ENCODE measurements at places on chromosomes 2 and 18.

- DNase-seq = no peak
Measured at GRCh38 chr18:63107931-63108330, 211.6 kb downstream of the BCL2 start.

GRCh38 chr2:143160732-143161707, 31.8 kb downstream of the ARHGAP15 start:
- DNase-seq = no peak

- no peak for DNase-seq
Measured at GRCh38 chr2:200451511-200451910, 58.4 kb downstream of the KCTD18 start.

DNA sequence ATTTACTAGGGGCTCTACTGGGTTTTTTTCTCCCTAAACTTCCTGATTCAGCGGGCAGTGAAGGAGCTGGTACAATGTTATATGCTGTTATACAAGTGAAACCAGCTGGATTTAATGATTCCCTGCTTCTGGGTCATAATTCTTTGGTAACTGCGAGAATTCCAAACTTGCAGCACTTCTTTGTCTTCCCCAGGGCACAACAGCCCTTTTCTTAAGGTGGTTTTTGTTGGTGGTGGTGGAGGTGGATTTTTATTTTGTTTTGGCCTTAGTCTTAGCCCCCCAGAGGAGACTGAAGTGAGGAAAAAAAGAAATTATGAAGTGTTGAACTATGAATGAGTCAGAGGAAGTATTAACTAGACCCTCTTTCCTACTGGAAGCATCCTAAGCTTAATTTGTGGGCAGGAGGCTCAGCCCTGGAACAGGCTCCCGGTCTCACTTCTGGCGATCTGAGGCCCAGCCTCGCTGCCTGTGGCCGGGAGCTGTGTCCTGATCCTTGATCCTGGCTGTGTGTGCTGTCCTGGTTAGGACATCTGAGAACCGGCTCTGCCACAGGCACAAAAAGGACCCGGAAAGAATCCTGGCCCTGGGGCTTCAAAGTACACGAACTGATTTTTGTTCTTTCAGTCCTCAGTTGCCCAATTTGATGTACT, 141.9 kb downstream of the LYPD6B start:
- no peak for DNase-seq

GRCh38 chr2:99420751-99421299, 69.0 kb downstream of the REV1 start:
- no peak for DNase-seq

DNA sequence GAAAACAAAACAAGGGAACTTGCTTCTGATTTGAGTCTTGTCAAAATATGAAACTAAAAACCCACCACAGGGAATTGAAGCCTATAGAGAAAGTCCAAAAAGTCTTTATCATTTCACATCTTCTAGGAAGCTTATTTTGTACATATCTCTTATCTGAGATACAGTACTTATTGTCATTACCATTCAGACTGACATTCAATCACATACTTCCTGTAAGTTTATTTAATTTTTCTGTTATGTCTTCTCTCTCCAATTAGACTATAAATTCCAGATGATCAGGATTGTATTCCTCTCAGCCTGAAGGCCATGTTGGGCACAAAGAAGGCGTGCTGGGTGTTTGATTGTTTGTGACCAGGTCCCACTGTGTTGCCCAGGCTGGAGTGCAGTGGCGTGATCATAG, 59.2 kb downstream of the METTL4 start:
- no peak for DNase-seq

- no peak for DNase-seq
Measured at GRCh38 chr18:51069885-51070284, 39.9 kb downstream of the SMAD4 start.

DNA sequence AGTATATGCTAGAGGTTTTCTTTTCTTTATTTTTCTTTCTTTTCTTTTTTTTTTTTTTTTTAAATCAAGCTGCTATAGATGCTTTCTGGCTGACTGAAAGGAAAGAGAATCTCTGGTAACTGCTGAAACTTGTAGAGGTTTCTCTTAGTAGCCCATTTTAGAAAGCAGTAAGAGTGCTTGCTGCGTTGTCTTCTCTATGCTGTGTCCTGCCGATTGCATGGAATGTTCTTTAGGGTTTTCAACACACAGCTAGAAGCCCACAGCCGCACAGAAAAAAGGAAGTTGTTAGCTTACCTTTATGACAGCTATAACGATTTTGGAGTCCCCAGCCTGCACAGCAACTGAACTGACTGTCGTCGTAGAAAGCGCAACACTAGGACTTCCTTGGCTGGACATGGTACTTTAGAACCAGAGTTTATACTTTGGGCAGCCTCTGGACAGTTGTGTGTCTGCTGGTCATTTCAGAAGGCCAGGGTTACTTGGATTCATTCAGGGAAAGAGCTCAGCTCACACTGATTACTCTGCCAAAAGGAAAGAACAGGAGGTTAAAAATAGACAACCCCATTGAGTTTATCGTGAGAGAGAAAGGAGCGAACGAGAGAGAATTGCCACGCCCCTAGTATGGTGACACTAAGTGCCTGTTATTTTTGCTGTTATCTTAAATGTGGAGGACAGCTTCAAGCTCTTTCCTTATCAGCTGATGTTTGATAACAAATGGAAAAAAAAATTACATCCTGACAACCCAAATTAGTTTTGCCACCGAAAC, at the start of gene CCDC141:
TSS of gene CCDC141 (minus strand) at position 592 of the 766 bp plus-strand sequence. CDS start at position 396, 196 bp downstream.
- DNase-seq = no peak

DNA sequence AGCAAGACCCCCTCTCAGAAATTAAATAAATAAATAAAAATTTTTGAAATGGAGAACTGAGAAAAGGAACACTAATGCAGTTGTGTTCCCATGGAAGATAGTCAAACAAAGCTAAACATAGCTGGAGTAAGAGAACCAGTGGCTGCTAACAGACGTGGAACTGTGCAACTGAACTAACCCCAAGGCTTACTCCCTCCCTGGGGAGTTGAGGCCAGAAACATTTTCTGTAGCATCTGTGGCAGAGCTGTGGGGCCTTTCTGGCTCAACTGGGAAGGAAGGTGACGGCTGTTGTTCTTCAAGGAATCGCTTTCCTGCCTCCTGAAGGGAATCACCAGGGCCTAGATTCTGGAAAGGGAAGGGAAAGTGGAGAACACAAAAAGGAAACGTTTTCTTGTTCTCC, 53.9 kb upstream of the B3GNT2 start:
- DNase-seq = no peak

DNA sequence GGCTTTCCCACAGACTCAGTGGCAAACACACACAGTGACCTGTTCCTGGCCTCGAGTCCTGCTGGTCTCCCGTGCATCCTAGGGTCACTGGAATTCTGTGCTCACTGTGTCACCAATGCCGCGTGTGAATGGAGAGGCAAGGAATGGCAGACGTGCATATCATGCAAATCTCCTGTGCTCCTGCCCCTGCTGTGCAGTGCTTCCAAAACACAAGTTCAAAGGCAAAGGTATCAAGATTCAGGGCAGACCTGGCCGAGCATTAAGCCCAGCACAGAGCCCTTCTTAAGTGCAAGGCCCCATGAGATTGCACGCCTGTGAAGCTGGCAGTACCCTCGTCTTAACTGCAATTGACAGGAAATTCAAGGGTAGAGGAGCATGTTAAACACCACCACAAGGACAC, 129.1 kb downstream of the NDUFA10 start:
- no peak for DNase-seq

- DNase-seq = no peak
Measured at GRCh38 chr2:11179899-11180298, 24.6 kb downstream of the SLC66A3 start.

GRCh38 chr2:211085056-211085680, 528.8 kb downstream of the CPS1 start:
- no peak for DNase-seq

DNA sequence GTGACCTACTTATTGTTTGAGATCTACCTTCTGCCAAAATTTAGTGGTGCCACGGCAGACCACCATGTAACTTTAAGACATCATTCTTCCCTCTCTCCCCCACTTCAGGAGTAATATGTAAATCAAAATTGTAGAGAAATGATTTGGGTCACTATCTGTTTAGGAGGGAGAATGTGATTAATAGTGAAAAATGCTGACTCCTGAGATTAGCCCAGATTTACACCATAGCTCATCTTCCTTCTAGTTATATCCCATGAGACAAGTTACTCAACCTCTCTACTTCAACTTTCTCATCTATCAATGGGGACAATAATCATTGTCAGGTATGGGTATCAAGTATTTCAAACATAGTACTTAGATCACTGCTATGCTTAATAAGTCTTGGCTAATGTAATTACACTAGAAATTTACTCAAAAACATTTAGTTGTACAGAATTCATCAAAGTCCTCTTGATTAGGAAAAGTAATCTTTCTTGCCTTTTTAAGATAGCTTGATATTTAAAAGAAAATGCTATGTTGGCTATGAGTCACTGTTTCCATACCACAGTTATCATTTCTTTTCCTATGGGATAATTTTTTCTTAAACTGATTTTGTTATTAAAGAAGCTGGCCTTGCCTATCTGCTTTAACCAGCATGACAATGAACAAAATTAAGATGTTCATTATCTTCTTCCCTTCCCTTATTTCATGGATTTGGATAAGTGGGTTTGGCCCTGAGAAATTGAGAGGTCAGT, 1038.9 kb upstream of the ZEB2 start:
- no peak for DNase-seq

GRCh38 chr2:152479282-152479681, 144.3 kb downstream of the FMNL2 start:
- no peak for DNase-seq

- DNase-seq = no peak
Measured at GRCh38 chr2:96354492-96354891, 18.9 kb downstream of the NCAPH start.

DNA sequence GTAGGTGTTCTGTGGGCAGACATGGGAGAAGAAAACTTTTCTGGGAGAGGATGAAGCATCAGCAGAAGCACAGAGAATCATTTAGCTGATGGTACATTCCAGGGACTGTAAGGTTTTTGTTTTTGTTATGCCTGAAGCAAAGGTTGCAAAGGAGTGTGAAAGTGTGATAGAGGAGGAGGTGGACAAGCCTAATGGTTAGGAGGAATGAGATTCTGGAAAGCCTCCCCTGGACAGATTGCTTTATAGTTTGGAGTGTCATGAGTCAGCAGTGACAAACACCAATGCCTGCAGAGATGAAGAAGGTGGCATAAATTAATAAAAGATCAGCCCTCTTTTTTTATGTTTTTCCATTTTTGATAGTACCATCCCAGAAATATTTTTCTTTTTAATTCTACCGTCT, 171.6 kb upstream of the BOD1L2 start:
- no peak for DNase-seq

DNA sequence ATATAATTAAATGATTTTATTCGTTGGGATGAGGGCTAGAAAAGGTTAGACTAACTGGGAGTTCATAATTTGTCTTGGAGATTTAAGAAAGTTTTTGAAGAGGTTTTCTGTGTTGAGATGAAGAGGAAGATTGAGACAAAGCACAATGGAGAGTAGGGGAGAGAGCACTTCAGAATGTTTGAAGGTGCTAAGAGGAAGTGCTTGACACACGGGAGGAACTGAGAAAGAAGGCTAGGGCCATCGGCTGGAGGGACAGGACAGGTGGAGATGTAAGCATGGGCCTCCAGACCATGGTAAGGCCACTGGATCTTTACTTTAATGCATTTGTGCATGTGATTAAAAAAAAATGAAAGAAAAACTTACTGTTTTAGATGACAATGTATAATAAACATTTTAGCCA, 31.5 kb downstream of the GREB1L start:
- DNase-seq = no peak

DNA sequence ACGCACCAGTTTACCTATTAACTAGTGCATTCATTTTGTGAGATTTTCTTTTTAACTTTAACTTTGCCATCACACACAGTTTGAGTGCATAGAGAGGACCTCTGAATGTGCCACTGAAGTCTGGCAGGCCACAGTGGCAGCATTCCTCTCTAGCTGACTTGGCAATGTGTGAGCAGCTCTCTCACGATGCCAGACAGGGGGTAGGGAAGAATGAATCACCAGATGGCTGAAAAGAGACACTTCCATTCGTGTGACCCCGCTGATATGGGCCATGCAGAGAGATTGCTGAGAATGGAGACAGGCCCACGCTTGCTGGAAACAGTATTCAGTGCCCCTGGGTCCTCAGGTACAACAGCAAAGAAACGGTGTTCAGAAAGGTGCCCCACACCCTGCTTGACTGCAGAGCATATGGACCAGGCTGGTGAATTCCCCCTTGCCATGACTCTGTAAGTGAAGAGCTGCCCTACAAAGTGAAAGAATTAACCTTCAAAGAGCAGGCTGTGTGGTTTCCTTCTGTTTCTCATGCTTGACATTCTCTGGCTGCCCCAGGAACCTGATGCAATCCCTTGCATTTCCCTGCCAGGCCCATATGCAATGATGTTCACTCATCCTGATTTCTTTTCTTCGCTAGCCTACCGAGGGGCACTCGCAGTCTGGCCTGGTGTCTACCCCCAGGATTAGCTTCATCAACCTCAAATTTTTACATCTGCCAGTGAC, 236.1 kb downstream of the CDH20 start:
- DNase-seq = no peak

DNA sequence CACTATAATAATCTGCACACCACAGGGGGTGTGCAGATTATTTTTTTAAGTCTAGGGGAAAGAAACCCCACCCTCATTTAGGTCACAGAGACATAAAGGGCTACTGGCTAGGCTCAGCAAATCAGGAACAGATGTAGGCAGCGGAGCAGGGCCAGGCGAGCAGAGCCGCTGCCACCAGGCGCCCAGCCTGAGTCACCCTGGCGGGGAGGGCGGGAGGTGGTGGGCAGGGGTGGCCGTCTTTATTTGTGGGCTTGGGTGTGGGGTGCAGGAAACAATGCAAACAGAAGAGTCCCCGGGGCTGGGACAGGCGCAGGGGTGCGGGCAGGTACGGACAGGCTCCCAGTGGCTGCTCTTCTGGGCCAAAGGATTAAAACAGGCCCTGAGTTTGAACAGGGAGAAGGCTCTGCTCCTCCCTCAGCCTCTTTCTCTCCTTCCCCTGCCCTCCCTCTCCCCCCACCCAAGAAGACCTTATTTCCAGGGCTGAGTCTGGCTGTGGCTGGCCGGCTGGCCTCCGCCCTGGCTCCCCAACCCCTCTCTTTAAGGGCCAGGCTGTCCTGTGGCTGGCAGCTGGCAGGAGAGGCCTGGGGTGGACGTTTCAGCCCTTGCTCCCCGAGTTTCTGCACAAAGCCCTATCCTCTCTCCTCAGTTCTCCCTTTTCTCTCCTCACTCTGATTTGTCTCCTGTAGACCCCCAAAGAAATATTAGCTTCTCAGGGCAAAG, 142.9 kb upstream of the SMAD2 start:
- no peak for DNase-seq

DNA sequence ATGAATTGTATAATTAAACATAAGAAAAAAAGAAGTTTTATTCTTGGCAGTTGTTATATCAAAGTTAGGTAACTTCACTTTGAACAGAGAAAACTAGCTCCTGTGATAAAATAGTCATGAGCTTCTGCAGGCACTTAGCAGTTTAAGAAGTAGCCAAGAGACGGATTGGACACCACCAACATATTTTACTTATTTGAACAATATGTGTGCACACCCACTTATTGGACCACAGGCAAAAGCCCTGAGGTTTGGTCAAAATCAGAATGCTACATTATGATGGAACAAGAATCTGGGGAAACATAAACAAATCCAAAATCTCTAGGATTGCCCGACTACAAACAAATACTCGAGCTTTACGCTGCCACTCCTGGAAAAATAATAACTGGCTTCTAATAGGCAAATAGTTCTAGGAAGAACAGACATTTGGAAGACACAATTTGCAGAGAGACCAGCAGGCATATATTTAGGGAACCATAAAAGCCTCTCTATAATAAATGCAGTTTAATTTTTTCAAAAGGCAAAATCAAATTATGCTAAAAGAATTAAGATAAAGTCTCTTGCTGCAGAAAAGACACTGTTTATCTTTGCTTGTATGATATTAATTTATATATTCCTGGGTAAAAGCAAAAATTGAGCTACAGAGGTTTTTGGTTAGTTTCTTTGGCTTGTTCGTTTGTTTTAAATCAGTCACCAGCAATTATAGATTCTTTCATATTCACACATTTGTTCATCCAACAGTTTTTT, 117.9 kb downstream of the CDC42EP3 start:
- DNase-seq = no peak

Measured in stimulated activated CD8-positive, alpha-beta memory T cell treated with anti-CD3 and anti-CD28 coated beads, Interleukin-15, amount 100 ng/mL, for 1 hour (primary cell).